ENCODE measurements at places on chromosomes 12 and 14.

- DNase-seq = no peak
Observed at GRCh38 chr14:29650554-29651269, 276.9 kb downstream of the PRKD1 start.

- DNase-seq = no peak
Observed at GRCh38 chr12:75822416-75822815, 209.2 kb downstream of the PHLDA1 start.

DNA sequence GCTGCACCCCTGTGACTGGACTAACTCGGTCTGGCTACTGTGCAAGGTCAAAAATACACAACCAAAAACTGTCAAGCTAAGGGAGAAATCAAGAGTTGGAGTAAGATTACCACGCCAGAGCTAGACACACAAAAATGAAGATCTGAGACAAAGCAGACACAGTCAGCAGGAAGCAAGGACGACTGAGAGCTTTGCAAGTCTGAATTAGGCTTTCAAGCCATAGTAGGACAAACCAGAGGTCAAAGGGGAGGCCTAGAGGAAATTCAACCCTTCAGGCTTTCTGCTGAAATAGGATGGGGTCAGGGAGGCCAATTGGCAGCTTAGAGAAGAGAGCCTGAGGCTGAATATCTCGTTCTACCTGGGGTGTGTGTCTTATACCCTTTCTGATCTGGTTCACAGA is 117.3 kb downstream of the LLPH start:
- no peak for DNase-seq

DNA sequence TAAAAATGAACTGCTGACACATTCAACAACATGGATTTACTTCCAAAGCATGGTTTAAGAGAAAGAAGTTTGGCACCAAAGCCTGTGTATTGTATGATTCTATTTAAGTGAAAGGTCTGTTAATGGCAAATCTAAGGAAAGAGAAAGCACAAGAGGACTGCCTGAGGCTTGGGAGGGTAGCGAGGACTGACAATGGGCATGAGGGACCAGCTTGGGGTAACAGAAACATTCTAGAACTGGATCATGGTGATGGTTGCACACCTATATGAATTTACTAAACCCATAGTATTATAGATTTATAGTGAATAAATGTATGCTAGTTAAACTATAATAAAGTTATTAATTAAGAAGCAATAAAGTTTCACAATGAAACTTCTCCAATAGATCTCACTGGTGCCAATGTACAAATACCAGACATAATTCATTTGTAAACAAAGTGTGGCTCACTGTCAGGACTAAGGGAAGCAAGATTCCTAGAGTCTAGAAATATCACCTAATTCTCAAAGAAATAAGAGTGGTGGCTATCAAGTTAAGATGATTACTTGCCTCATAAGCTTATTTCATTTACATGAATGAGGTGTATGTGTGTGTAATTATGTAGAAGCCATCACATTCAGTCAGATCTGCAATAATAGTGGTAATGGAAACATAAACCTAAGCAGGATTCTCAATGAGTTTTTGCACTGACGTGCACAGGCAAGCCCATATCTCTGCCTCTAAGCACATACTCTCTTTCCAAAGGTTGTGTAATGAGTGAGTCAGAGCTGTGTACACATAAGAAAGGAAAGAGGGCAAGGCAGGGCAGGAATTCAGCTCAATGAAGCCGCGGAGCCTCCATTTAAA is 353.4 kb downstream of the KCNH5 start:
- DNase-seq = peak; percentile 44

GRCh38 chr12:29889737-29890136 is 106.0 kb upstream of the TMTC1 start:
- DNase-seq = peak; percentile 20

GRCh38 chr14:77470224-77470870 is 12.5 kb downstream of the AHSA1 start:
- no peak for DNase-seq

DNA sequence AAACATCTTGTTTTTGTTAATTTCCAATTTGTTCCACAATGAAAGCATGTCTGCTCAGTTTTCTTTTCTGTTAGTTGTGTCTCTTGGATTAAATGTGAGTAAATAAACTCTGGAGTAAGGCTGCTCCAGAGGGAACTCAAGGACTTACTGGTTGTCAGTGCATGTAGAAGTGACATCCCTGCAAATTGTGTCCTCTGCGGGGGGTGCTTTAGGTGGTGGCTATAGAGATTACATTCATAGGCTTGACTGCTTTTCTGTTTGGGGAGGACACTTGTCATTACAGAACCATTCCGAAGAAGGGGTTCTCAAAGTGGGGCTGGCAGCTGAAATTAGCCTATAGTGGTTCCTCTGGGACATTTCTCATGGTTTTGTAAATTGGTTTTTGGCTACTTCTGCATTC is 8.8 kb downstream of the TMTC2 start:
- no peak for DNase-seq

GRCh38 chr14:63174760-63175191 is 29.5 kb upstream of the RHOJ start:
- DNase-seq = peak; percentile 80

GRCh38 chr14:104792945-104793702 is 2.4 kb downstream of the AKT1 start:
- no peak for DNase-seq

GRCh38 chr14:99356031-99356608 is 84.1 kb upstream of the BCL11B start:
- DNase-seq = no peak

GRCh38 chr14:70317969-70318634 is 41.4 kb downstream of the COX16 start:
- peak; percentile 64 for DNase-seq

DNA sequence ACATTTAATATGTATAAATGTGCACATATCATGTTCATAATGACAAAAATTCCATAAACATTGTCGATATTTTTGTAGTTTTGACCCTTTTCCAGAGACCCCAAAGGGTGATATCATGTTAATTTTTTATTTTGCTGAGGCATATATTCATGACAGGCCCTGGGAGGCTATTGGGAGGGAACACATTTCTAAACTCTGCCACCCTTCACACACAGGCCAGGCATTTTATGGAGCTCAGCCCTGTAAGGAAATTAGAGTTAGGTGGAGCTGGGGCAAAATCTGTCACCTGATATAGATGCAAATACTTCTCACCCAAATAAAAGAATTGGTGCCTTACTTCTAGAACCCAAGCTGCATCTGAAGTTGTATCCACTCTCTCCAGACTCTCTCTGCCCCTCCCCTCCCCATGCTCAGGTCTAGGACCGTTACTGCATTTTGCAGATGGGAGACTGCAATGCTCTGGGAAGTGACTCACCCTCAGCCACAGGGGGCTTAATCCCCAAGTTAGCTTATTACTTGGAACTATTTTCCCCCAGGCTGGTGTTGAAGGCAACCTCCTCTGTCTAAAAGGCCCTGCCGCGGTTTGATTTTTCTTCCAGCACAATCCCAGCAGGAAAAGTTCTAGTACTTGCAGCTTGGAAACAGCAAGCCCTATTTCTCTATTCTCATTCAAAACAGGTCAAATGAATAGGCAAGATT is 238.9 kb downstream of the EMP1 start:
- DNase-seq = peak; percentile 9

DNA sequence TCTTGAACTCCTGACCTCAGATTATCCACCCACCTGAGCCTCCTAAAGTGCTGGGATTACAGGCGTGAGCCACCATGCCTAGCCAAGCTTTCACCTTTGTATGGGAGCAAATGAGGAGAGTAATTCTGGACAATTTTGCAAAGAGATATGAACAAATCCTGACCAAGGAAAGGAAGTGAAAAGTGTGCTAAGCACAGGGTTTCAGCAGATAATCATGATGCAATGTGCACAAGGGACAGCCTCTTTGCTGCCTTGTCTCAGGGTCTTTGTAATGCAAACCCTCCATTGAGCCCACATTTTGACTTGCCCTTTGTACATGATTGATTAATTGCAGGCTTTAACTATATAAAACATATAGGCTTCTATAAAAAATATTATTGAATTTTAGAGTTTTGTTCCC is 9.2 kb upstream of the PYGL start:
- DNase-seq = no peak

DNA sequence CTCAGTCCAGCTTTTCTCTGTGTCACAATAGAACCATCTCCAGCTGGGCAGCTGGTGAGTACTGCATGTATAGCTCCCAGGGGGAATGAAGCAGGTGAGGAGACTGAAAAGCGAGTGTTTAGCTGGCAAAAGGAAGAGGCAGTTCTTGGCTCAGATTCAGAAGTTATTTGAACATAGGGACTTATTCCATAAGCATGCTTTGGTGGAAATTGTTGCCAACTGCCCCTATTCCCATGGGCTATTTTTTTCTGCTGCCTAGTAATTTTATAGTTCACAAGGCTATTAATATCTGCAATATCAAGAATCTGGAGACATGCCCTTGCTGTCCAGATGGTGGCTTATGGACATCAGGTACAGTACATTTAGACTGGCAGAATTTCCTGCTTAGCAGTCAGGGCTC is 1112.7 kb downstream of the LRFN5 start:
- no peak for DNase-seq

DNA sequence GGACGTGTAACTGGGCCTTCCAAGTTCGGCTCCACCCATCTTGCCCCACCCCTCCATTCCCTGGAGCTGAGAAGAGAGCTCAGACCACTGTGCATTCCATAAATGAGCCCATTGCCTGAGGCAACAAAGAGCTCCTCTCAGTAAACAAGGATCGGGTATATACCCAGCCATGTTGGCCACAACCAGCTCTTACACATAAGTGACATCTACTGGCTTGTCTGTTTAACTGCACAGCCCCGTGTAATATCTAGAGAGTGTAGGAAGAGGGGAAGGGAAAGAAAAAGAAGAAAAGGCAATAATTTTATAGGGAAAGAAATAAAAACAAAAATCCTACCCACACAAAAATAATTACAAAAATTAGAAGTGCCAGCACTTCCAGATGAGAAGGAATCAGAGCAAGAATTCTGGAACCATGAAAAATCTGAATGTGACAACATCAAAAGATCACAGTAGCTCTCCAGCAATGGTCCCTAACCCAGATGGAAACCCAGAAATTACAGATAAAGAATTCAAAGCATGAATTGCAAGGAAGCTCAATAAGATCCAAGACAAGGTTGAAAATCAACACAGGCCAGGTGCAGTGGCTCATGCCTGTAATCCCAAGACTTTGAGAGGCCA is 308.1 kb downstream of the RPAP3 start:
- peak; percentile 68 for DNase-seq

DNA sequence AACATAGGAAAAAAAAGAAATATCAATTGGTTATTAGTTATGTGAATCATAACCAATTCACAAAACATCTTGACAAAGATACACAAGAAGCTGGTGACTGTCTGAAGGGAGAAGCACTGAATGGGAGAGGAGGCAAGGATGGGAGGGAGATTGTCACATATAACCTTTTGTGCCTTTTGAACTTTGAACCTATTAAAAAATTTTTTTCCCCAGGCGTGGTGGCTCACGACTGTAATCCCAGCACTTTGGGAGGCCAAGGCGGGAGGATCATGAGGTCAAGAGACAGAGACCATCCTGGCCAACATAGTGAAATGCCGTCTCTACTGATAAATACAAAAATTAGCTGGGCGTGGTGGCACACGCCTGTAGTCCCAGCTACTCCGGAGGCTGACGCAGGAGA is 12.6 kb downstream of the DYNLL1 start:
- DNase-seq = no peak

DNA sequence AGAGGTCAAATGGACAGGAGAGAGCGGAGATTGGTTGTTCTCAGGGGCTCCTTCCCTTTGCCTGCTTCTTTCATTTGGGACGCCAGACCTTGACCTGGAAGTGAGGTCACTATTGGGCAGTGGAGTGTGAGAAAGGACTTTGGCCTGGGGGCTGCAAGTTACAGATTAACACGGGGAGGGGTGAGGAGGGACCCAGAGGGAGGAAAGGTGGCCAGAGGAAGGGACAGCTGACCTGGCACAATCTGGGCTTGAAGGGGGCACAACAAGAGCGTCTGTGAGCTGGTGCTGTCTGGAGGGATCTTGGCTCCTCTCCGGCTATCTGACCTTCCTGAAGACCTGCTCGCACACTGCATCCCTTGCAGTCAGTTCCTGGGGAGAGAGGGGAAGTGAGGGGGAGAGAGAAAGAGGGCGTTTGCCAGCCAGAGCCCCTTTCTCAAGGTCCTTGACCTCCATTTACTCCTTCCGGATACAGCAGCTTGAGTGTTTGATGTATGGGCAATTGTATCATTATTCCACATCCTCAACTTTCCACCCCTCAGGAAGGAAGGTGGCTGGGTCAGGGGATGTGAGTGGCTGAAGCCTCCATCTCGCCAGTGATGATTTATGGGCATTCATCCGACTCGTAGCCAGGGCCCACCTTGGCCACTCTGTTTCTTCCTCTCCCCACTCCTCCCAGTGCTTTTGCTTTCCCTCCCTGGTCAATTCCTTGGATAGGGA is 4.7 kb downstream of the RBP5 start:
- no peak for DNase-seq

GRCh38 chr12:124609041-124609989 is 41.9 kb upstream of the NCOR2 start:
- no peak for DNase-seq

DNA sequence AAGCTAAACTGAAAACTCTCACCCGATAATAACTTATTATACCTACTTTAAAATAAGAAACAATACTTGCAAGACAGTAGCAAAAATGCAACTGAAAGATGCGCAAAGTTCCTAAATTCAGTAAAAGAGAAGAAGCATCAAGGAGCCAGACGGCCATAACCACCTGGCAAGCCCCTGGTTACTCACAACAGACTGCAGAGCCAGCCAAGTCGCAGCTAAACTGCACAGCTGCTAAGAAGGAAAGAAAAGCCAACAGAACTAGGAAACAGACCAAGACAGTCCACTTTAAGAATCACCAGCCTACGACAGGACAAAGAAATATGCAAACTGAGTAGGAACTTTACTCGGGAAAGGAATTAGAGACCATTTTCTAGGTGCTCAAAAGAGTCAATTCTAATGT is 127.9 kb downstream of the TMTC1 start:
- DNase-seq = no peak

DNA sequence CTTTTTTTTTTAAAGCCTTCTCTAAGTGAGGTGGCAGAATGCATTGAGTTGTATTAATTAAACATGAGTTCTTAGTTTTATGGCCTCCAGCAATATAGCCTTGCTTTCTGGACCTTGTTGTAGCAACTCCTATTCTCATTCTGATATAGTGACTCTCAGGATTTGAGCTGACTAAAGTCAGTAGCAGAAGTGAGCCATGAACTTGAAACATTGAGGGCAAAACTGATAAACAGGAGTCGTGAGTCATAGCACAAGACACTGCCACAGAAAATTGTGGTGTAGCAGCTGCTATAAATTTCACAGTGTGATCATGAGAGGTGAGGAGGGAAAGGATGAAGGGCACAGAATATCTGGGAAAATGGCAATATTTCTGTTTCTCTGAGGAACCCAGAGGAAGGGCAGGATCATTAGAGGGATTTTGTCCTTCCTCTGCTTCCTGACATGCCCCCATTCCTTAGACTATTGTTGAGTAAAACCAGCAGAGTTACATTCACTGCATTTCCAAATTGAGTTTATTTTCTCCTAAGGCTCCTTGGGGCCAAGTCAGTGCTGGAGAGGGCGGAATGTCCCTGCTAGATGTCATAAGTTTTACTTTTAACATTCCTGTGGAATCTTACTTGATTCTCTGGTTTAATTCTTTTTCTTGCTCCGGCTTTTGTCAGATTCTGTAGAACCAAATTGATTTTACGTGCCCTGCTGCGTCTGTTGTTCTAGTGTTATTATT is 7.5 kb downstream of the KLRG1 start:
- peak; percentile 46 for DNase-seq
